ENCODE measurements at places on chromosomes 6 and 20.

- no peak for DNase-seq
These were observed 52.9 kb upstream of the SNRPB2 start for GRCh38 chr20:16676891-16677290.

GRCh38 chr20:2397595-2398145 lies 17.0 kb downstream of the TGM6 start:
- DNase-seq: no peak

- peak; percentile 87 for DNase-seq
These were observed 28.2 kb upstream of the KCNB1 start for GRCh38 chr20:49510562-49511122.

GRCh38 chr20:57484772-57485171 lies 40.2 kb downstream of the CTCFL start:
- no peak for DNase-seq

- peak; percentile 81 for DNase-seq
These were observed at the start of gene TRPC4AP for GRCh38 chr20:35092524-35093266. TSS of gene TRPC4AP (minus strand) at chr20:35092807. CDS start at chr20:35092781, 26 bp downstream.

DNA sequence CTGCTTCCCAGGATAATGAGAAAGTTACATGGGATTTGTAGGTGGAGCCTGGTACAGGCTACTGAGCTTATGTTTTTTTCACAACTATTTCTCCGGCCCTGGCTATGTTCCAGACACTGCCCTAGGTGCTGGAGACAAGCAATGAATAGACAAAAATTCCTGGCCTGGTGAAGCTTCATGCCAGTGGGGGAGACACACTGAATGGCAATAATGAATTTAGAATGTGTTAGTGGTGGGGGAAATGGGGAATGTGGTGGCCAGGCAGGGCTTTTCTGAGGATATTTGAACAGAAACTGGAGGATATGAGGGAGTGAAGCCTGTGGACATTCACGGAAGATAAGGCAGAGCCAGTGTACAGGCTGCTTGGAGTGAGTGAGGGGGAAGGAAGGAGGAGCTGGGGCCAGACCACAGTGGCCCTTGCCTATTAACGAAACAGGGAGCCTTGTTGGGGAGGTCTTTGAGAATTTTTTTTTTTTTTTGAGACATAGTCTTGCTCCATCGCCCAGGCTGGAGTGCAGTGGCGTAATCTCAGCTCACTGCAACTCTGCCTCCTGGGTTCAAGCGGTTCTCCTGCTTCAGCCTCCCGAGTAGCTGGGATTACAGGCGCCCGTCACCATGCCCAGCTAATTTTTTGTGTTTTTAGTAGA lies 6.6 kb downstream of the FOXS1 start:
- DNase-seq: no peak

- no peak for DNase-seq
These were observed 30.3 kb downstream of the TBPL1 start for GRCh38 chr6:133983099-133983939.

- no peak for DNase-seq
These were observed 32.7 kb upstream of the PROKR2 start for GRCh38 chr20:5349448-5349847.

- no peak for DNase-seq
These were observed 3.2 kb downstream of the SNX21 start for GRCh38 chr20:45836841-45837240.

- DNase-seq: no peak
These were observed 771.4 kb upstream of the DEFB115 start for GRCh38 chr20:30486103-30486478.

DNA sequence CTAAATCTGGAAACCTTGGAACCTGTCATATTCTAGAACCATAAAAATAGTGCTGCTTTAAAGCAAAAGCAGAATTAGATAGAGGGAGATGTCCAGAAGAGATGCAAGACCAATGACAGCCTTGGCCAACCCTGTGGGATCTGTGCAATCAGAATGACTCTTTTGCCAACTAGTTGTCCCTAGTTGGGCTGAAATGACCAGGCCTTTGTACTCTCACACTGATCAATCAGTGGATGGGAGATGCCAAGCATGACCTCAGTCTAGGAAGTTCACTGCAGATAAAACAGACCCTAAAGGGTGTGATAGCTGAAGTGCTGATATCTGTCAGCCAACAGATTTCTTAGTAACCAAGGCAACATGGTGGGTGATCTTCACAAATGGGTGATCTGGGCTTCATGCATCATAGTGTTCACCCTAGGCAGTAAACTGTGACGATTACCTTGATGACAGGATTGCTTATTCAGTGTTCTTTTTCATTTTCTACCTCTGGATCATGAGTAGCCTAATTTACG lies 52.1 kb downstream of the BCKDHB start:
- DNase-seq: no peak

Measured in GM04504 (cell line).